Head of caudate nucleus (tissue), 42 donors: ENCODE measurements at places on chromosomes 6 and 20.

DNA sequence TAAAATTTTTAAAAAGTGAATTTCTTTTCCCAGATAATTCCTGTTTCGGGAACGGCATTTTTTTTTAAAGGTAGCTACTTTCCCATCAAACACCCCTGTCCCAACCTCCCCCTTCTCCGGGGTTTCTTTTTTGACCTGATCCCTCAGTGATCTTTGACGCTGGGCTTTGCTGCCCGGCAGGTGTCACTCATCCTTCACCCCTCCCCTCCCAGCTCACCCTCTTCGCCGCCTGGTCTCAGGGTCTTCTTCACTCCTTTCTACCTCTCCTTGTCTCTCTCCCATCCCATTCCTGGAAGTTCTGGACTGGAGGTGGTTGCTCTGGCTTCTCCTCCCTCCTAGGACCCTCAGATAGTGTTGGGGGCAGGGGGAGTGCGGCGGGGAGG lies 329 bp upstream of the GPR6 start:
- no peak for DNase-seq

GRCh38 chr6:160861824-160862223 lies 129.7 kb upstream of the MAP3K4 start:
- DNase-seq: no peak

DNA sequence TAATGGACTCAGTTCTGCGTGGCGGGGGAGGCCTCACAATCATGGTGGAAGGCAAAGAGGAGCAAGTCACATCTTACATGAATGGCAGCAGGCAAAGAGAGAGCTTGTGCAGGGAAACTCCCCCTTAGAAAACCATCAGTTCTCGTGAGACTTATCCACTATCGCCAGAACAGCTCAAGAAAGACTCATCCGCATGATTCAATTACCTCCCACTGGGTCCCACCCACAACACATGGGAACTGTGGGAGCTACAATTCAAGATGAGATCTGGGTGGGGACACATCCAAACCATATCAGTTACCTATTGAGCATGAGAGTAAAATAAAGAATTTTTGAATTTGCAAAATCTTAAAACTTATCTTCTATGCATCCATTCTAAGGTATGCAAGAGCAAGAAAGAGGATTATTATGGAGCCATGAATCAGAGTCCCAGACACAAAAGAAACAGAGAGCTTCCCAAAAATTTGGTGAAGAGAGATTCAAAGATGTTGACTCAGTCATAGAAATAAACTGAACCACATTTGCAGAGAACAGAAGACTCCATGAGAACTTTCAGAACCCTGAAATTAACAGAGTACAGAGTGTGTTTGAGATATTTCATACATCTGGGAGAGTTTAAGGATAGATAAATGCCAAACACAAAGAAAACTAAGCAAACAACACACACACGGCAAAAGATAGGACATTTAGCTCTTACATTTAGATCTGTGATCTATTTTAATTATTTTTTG lies 17.1 kb upstream of the MOXD1 start:
- no peak for DNase-seq

- no peak for DNase-seq
Observed at GRCh38 chr6:106518748-106519147, 110.5 kb downstream of the RTN4IP1 start.

DNA sequence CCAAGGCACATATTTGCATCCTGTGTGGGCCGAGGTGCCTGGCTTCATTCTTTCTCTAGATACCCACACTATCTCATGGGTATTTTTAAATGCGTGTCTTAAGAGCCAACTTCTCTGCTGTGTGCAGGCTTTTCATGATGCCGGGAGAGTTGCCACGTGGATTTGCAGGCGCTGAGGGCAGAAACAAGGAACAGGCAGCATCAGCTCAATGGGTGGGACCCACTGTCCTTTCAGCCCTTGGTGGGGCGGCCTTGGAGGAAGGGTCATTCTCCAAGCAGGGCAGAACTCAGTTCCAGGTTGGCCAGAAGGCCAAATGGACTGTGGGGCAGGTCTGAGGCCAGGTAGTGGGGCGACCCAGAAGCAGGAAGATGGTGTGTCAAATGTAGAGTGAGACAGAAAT lies 84.7 kb downstream of the PHACTR3 start:
- DNase-seq: no peak

DNA sequence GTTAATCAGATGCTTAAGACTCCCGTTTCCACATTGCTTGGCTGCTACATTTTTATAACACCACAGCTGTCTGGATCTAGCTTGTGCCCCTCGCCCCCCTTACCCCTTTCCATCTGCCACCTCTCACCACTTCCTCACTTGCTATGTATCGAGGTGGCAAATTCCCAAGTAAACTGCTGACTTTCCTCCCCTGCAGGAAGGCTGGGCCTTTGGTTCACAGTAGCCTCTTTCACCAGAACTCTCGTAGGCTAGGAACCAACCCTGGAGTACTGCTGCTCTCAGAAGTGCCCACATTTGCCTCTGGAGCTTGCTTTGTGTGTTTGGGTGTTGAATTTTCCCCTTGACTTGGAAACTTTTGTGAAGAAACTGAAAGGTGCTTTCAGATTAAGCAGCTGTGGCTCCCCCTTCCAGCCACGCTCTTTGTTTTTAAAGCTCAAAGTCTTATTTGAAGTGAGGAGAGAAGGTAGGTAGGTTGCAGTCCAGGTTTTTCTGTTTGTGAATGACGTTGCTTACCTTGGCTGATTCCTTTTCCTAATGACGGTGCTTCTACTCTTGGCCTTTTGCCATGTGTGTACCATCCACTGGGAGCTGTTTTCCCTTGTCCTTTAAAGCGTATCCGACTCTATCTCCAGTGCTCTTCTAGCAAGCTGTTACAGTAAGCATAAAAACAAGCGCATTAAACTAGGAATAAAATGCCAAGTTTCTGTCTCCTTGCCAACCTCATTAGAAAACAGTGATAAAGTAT lies 90.4 kb downstream of the CARMIL1 start:
- no peak for DNase-seq

DNA sequence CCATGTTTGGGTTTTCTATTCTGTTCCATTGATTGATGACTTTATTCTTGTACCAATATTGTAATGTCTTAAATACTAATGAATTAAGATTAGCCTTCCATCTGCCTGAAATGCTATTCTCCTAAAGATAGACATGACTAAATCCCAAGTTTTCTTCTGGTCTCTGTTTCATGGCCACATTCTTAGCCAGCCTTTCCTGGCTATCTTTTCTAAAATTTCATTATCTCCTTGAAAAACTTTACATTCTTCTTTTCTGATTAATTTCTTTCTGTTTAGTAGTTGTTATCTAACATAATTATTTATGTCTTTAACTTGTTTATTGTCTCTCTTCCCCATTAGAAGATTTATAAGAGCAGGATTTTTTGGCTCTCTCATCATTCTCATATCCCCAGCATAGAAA lies 4.4 kb upstream of the PRIM2 start:
- no peak for DNase-seq

- no peak for DNase-seq
Observed at GRCh38 chr6:80249897-80250296, 143.4 kb downstream of the BCKDHB start.

DNA sequence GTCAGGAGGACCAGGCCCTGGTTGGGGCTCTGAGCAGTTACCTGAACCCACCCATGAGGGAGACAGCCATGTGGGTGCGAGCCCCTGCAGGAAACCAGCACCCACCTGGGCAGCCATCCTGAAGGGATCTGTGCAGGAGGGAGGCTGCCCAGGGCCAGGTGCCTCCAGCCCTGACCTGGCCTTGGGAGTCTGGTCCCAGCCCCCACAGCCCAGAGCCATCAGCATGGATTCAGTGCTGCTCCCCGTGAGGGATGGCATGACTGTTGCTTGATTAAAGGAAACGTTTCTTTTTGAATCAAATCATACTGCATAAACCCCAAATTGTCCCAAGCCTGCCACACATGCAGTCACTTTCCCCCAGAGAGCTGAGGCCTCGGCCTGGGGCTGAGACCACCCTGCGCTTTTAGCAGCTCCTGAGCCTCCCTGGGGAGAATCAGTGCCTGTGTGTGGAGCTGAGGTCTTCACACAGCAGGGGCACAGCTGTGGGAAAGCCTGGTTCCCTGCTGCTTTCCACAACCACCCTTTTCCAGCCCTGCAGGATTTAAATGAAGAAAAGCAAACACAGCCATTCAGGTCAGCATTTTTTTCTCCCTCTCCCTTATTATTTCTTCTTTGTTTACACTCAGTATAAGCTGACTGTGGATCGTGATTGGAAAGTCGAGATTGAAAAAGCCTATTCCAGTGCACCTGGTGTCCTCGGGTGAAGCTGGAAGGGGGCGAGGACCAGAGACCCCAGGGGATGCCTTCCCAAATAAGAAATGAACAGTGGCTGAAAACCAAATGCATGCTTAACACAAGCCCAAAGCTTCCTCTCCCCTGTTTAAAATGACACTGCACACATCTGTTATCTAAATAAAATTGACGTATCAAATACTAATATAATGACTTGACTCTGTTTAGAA lies 283.9 kb downstream of the SMOC2 start:
- no peak for DNase-seq

DNA sequence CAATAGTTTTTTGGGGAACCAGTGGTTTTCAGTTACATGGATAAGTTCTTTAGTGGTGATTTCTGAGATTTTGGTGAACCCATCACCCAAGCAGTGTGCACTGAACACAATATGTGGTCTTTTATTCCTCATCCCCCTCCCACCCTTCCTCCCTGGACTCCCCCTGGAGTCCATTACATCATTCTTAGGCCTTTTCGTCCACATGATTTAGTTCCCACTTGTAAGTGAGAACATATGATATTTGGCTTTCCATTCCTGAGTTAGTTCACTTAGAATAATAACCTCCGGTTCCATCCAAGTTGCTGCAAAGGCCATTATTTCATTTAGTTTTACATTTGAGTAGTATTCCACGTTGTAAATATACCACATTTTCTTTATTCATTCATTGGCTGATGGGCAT lies 28.3 kb downstream of the RPP40 start:
- DNase-seq: no peak

DNA sequence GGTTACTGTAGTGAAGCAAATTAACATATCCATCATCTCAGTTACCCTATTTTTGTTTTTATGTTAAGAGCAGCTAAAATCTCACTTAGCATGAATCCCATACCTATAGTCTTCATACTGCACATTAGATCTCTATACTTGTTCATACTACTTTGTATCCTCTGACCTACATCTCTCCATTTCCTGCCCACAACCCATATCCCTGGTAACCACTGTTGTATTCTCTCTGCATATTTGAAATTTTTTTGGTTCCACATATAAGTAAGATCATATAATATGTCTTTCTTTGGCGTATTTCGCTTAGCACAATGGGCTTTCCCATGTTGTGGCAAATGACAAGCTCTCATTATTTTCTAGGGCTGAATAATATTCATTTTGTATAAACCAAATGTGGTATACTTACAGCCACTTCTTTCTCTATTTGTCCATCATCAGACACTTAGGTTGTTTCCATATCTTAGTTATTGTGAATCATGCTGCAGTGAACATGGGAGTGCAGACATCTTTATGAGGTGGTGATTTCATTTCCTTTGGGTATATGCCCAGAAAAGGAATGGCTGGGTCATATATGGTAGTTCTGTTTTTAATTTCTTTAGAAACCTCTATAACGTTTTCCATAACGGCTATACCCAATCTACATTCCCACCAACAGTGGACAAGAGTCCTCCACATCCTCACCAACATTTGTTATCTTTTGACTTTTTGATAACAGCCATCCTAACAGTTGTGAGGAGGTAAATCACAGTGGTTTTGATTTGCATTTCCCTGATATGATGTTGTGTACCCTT lies 39.8 kb downstream of the BACH2 start:
- DNase-seq: no peak

- DNase-seq: no peak
Observed at GRCh38 chr6:46175446-46175845, 4.7 kb upstream of the ENPP5 start.

DNA sequence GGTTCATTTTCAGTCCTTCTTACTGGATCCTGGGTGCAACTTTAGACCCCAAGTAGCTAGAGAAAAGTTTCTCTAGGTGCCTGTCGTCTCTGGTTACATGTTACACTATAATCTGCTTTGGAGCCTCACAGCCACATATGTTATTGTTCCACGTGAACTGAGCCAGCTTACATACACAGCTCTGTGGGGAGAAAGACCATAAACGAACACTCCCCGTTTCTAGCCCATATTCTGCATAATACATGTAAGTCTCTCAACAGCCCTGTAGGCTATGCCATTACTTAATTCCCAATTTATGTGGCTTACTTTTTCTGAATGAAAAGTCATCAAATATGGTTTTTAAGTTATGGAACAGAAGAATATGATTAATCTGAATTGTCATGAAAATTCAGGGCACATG lies 233.8 kb downstream of the BCKDHB start:
- DNase-seq: no peak

DNA sequence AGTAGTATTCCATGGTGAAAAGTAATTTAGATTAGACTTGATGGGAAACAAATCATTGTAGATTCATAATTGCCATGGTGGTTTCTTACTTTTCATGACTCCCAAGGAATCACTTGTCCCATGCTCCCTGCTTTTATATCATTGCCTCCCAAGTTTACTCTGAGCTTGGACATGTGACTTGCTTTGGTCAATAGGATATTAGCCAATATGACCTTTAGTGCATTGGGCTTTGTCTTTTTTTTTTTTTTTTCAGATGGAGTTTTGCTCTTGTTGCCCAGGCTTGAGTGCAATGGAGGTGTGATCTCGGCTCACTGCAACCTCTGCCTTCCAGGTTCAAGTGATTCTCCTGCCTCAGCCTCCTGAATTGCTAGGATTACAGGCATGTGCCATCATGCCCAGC lies 15.5 kb upstream of the SMAP1 start:
- no peak for DNase-seq

DNA sequence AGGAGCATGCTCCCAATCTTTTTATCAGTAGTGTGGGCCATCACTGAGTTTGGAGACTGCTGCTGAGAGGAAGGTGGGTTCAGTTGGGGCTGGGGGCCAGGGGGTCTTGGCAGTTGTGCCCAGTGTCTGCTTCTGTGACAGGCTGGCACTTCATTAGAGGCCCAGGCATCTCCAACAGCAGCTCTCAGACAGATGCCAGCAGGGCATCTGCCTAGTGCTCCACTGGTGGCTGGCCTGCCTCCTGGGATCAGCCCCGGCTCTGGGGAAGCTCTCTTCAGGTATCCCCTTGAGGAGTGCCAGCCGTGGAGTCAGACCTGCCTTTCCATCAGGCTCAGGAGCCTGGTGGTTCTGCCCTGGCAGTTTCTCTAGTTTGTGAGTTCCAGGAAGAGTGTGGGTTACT lies 77.3 kb downstream of the DTD1 start:
- DNase-seq: no peak
